ENCODE measurements at places on chromosomes 12 and 14.

- DNase-seq: no peak
Measured at GRCh38 chr12:52436000-52436827, 2.0 kb upstream of the KRT75 start.

GRCh38 chr12:75764091-75764841, 252.9 kb upstream of the KRR1 start:
- DNase-seq: no peak

DNA sequence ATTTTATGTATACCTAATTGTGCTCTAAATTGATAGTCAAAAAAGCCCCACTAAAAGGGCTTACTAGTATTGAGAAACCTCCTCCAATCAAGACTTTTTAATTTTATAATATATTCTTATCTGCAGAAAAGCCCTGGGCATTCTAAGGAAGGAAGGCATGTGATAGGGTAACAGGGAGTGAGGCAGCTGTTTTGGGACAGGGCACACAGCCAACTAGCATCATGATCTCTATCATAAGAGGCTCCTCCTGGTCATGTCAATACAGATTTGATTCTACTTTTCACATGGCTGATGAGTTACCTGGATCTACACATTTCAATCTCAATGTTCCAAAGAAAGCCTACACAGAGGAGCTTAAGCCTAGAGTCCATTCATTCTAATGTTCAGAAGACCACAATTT, 9.1 kb downstream of the ADAM20 start:
- DNase-seq: no peak

GRCh38 chr12:50203691-50204090, 36.5 kb upstream of the CERS5 start:
- DNase-seq: no peak

DNA sequence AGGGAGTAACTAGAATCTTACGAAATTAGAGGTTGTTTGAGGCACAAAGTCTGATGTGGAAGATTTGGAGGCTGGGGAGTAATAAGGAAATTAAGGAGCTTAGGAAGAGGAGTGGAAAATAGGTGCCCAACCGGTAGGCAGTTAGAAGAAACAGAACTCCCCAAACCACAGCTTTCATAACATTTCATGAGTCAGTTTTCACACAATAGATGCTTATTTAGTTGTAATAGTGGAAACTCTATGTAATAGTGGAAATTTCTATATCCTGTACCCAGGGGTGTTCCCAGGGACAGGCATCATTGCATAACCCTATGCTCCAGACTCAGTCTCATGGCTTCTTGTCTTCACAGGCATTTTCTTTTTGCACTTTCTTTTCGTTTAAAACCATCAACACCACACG, 8.3 kb downstream of the C3AR1 start:
- DNase-seq: no peak

DNA sequence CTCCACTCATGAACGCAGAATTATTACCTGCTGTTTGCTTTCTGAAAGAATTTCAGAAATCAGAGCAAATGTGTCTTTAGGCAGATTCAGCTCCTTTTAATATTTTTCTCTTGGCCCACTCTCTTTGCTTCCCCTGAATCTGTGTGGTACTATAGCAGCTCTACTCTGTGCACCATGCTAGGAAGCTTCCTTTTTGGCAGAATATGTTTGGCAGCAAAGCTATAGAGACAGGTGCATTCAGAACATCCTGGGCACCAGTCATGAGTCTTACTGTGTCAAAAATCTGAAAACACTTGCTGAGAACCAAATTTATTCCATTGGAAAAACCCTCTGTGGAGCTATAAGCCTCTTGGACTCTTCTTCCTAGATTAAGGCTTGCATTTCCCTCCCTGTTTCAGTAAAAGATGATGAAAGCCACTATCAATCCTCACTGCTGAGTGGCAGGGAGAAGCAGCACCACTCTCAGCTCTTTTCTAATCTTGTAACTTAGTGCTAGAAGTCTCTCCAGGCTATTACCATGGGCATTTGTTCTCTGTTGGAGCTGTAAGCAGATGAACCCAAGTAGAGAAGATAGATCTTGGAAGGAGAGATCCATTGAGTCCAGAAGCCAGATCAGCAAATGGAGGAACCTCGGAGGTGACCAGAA, 18.2 kb downstream of the CIPC start:
- DNase-seq: no peak

GRCh38 chr12:48078901-48079300, 27.0 kb downstream of the SENP1 start:
- DNase-seq: no peak

- no peak for DNase-seq
Measured at GRCh38 chr14:99234961-99235571, 36.9 kb downstream of the BCL11B start.

DNA sequence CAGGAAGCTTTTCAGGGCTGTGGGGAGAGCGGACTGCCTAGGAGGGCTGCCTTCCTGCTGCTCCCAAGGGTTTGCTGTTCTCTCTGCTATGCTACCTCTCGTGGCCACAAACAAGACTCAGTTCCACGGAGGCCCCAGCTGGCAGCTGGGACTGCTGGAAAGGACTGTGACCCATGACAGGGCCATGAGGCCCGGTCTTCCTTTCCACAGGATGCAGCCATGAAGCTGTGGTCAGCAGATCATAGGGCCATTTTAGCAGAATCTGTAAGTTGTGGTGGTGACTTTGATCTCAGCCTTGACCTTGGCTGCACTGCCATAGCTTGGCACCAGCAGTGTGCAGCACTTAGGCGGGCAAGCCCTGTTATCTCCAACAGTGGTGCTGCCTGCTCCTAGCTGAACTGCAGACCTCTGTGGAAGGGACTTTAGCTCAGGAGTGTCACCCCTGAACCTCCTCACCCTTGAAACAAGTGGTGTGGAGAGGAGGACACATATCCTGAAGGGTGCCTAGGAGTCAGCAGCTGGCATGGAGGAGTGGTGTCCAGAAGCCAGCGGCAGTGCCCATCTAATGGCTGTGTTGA, 12.3 kb downstream of the KRT80 start:
- DNase-seq: no peak

- no peak for DNase-seq
Measured at GRCh38 chr12:131432532-131433260, 278.2 kb upstream of the SFSWAP start.

- DNase-seq: no peak
Measured at GRCh38 chr12:54716261-54716660, 68.1 kb upstream of the DCD start.

GRCh38 chr12:79782172-79782900, 91.6 kb upstream of the PAWR start:
- no peak for DNase-seq

DNA sequence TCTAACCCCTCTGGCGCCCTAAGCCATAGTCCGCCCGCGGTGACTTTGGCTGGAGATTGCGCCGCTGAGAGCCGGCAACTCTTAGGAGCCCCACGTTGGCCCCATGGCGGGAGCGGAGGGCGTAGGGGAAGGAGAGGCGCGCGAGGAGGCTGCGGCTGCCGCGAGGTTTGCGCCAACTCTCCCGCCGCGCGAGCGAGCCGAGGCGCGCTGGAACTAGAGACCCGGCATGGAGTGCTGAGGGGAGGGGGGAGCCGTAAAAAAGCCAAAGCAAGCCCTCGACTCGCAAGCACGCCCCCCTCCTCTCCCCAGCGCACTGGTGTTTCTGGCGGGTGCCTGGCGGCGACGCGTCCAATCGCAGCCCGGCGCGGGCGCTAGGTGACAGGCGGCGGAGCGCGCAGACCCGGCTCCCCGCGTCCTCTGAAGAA, at the start of gene SYT10:
Gene SYT10, minus strand, starts transcription at position 233 of the 425 bp plus-strand sequence. CDS start 297 bp downstream, outside the sequence.
- peak; percentile 91 for DNase-seq

DNA sequence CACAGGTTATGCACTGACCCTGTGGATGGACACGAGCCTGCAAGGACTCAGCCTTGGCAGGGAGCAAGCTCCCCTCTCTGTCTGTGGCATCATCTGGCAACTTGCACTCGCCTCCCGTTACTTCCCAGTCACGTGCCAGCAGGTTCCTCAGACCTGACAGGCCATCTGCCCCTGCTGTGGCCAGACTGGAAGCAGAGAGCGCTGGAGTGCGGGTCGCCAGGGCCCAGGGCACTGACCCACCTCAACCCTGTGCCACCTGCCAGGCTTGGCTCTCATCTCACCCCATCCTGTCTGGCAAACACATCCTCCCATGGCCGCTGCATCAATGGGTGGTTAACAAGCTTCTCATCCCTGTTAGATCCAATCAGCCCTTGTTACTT, 28.4 kb downstream of the SLC6A12 start:
- no peak for DNase-seq

GRCh38 chr14:21016413-21017190, 8.3 kb downstream of the NDRG2 start:
- DNase-seq: no peak

DNA sequence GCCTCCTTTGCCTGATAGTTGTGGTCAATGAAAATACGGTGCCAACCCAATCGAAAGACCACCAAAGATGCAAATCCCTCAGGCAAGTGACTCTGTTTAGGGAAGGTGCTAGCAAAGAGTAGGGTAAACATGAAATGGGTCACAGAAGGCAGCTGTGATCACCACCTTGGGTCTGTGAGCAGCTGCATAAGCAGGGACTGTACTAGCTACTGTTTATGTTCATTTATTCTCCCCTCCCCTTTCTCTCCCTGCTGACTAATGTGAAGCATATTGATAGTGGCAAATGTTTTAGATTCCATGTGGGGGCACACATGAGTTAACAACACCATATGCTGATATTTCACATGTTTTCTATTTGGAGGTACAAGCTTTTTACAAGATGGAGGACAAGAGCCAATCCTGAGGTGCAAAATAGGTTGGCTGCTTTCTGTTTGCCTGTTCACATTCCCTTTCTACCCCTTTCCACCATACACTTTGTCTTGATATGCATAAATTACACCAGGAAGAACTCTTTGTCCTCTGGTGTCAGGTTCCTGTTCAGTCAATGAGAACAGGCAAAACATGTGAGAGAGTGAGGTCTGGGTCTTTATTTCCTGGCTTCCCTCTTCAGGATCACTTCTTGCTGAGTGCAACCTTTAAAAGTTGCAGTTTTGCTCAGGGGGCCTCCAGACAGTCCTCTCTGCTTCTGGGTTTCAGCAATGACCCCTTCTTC, 71.1 kb downstream of the AVPR1A start:
- no peak for DNase-seq

DNA sequence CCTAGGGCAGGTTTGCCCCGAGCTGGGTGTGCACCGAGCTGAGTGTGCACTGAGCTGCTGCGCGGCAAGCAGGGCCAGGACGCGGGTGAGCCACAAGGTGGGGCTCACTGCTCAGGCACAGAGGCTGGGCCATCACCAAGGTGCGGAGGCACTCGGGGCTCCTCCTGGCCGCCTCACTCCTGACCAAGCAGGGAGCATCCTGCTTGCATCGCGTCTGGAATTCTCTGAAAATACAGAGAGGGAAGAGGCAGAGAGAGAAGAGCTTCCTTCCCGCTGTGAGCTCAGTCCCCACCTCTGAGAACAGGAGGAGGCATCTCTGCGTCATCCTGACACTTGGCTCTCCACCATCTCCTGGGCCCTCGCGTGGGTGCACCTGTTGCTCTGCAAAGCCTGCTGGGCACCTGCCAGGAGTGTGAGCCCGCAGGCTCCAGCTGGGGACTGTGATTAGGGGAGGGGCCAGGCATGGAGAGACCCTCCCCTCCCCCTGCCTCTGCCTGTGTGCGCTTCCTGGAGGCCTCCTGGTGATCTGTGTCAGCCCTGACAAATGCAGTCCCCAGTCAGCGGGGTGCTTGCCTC, 116.3 kb downstream of the GLT1D1 start:
- peak; percentile 85 for DNase-seq

DNA sequence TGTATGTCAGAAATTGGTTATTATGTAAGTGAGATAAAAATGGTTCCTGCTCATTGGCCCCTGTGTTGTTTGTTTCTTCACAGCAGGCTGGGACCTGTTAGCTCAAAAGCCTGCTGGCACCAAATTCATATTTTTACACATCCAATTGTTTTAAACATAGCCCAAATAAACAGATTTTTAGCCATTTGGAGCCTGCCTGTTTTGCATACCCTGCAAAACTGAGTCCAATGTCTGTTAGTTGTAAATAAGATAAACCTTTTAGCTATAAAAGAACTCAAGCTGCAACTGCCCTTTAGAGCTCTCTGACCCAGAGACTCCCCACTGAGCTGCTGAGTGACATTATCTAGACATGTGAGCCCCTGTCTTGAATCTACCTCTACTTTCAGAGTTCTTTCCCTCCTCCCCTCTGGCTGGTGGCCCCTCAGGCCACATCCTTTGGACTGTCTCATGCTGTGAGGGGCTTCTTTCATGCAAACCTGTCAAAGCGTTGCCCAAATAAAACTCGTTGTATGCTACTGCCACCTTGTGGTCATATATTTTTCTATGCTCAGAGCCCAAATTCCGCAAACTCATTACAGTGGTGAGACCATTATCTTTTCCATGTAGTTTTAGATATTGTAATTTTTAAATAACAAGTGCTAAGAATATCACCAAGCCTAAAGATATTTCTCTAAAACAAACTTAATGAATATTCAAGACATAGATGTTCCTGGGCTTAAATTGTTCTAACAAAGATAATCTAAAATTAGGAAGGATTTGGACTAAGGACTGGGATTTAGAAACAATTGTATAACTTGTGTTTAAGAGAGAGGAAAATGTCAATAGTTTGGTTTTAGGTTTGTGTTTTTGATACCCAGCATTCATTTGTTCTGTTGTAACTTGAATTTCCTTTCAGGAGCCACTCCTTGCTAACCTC, 337.9 kb downstream of the AACS start:
- peak; percentile 46 for DNase-seq

GRCh38 chr14:104462651-104463630, 116.6 kb upstream of the C14orf180 start:
- no peak for DNase-seq

DNA sequence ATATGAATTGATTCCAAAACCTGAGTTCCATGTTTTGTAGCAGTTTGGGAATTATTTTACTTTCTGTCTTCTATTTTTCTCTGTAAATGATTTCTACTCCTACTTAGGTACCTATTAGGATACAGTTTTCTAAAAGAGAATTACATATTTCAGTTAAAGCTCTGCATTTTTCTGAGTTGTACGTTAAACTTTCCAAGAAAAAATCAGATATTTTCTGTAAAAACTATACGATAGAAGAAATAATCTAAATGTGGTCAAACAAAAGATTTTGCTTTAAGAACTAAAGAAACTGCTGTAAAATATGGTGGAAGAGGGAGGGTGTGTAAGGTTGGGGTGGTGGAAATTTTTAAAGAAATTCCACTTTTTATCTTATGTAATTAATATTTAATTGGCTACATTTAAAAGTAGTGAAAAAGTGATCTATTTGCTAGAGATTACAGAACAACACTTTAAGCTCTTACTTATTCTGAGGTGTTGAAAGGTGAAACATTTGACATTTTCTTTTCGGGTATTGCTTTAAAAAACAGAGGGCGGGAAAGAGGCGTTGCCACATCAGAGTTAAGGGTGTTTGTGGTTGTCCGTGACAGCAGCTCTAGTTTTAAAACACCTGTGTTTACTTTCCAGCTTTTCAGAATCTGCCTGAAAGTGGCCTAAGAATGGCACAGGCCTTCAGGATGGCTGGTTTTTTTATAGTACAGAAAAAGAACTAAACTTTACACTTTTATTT, 187.3 kb downstream of the MIPOL1 start:
- peak; percentile 93 for DNase-seq

All from NCI-H748 treated with DMSO at 0.1 percent for 48 hours (cell line).